ENCODE measurements at places on chromosomes 11 and 22. TPM values are rescaled to one million over a fixed set of nuclear protein-coding genes. Genes with fewer than 3 reads are reported as not detected.

DNA sequence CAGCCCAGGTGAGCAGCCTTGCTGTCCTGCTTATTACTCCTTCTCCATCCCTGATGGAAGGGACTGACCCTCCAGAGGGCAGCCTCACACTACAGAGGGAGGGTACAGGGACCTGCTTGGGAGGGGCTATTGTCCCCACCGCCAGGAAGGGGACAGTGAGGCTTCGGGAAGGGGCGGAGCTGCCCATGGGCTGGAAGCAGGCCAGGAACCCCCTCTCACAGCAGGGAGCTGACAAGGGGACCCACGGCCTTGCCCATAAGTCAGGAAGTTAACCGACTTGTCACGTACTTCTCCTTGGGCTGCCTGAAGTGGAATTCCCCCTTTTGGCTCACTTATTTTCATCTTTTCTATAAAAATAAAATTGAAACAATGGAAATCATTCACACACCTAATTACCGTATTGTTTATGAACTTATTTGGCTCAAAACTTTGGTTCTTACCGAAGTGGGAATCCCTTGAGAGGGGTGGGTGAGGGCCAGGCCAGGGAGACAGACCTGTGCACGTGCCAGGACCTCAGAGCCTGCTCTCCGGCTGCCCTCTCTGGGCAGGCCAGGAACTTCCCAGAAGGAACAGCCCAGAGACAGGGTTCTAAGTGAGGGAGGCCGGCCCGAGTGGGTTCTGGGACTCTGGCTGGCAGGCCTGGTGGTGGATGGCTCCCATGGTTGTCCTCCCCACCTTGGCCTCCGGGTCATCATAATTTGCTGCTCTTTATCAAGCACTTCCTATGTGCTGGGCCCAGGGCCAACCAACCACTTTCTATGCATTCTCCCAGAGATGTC, 5.8 kb downstream of the MGAT3 start:
- no peak overlapping the region for H3K4me3 ChIP-seq
- DNase-seq: peak; percentile 73
- peak overlapping the region; percentile 77 for H3K27ac ChIP-seq
- peaks cover 54% of the 10 kb centered on the region for H3K4me1 ChIP-seq

RAC2 gene
- total RNA-seq: 3.7 TPM

- DNase-seq: no peak
- H3K4me3 ChIP-seq: no peak overlapping the region
- H3K27me3 ChIP-seq: no peaks in the 10 kb centered on the region
- H3K4me1 ChIP-seq: no peaks in the 10 kb centered on the region
- no peak overlapping the region for H3K27ac ChIP-seq
- H3K36me3 ChIP-seq: peaks cover 51% of the 10 kb centered on the region
These were observed 873 bp downstream of the GPHA2 start for GRCh38 chr11:64934682-64935358.

GRCh38 chr22:24760708-24761306, 13.7 kb downstream of the PIWIL3 start:
- H3K4me1 ChIP-seq: no peaks in the 10 kb centered on the region
- DNase-seq: no peak
- no peak overlapping the region for H3K4me3 ChIP-seq
- H3K27me3 ChIP-seq: peaks cover 22% of the 10 kb centered on the region

DNA sequence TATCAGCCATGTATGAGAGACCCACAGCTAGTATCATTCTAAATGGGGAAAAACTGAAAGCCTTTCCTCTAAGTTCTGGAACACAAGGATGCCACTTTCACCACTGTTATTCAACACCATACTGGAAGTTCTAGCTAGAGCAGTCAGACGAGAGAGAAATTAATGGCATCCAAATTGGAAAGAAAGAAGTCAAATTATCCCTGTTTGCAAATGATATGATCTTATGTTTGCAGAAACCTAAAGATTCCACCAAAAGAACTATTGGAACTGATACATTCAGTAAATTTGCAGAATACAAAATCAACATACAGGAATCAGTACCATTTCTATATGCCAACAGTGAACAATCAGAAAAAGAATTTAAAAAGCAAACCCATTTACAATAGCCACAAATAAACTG, 226.0 kb downstream of the TRPC6 start:
- H3K27ac ChIP-seq: no peak overlapping the region
- no peaks in the 10 kb centered on the region for H3K4me1 ChIP-seq
- no peaks in the 10 kb centered on the region for H3K27me3 ChIP-seq
- no peak overlapping the region for H3K4me3 ChIP-seq

GRCh38 chr22:28172892-28173670, 254.0 kb upstream of the PITPNB start:
- no peak overlapping the region for H3K27ac ChIP-seq
- no peak overlapping the region for H3K4me3 ChIP-seq
- H3K36me3 ChIP-seq: no peaks in the 10 kb centered on the region
- no peak for DNase-seq
- peaks cover 5% of the 10 kb centered on the region for H3K4me1 ChIP-seq

DNA sequence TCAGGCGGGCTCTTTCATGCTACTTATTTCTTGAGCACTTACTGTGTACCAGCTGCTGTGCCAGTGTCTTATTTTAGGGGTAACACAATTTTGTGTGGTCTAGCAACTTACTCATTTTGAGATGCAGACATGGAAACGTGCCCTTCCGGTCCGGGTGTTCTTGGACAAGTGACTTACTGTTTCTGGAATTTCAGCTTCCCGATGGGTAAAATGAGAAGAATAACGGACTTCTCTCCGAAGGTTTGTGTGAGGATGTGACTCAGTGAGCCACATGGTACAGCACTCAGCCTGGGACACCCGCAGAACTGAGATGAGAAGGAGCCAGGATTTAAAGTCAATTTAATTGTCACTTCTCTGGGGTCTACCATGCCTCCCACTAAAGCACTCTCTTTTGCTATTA, 114.5 kb upstream of the SYT13 start:
- H3K4me3 ChIP-seq: no peak overlapping the region
- H3K4me1 ChIP-seq: no peaks in the 10 kb centered on the region
- H3K36me3 ChIP-seq: no peaks in the 10 kb centered on the region

DNA sequence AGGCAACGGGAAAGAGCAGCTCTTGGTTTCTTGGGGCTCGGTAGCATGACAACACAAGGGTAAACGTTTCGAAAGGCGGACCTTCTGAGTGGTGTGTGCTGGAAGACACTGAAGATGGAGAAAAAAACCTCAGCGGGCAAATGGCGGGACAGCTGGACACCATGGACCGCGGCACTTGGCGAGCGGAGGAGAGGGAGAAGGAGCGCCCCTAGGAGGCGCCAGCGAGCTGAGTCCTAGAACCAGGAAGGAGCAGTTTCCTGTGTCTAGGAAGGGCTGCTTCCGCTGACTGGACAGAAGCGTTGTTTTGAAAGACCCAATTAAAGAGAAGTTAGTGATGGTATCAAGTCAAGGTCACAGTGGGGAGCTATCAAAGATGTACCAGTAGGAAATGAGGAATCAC, 44.0 kb upstream of the OPCML start:
- H3K4me3 ChIP-seq: no peak overlapping the region
- no peak overlapping the region for H3K27ac ChIP-seq
- no peak for DNase-seq
- no peaks in the 10 kb centered on the region for H3K27me3 ChIP-seq

- H3K27ac ChIP-seq: no peak overlapping the region
- peak overlapping the region; percentile 36 for H3K4me3 ChIP-seq
- H3K27me3 ChIP-seq: no peaks in the 10 kb centered on the region
- no peaks in the 10 kb centered on the region for H3K36me3 ChIP-seq
- no peak for DNase-seq
These were observed 12.5 kb upstream of the TCF20 start for GRCh38 chr22:42282943-42283277.

GRCh38 chr11:69111624-69112542, 43.9 kb upstream of the SMIM38 start:
- H3K27me3 ChIP-seq: no peaks in the 10 kb centered on the region
- H3K4me3 ChIP-seq: no peak overlapping the region
- no peaks in the 10 kb centered on the region for H3K36me3 ChIP-seq
- DNase-seq: no peak
- no peak overlapping the region for H3K27ac ChIP-seq

Data from heart right ventricle (tissue), 16 donors.